ENCODE measurements at places on chromosomes 6 and 20.

- no peak for DNase-seq
Measured at GRCh38 chr6:165615636-165616035, 47.4 kb downstream of the PDE10A start.

- DNase-seq = no peak
Measured at GRCh38 chr6:145315982-145316600, 419.2 kb downstream of the EPM2A start.

DNA sequence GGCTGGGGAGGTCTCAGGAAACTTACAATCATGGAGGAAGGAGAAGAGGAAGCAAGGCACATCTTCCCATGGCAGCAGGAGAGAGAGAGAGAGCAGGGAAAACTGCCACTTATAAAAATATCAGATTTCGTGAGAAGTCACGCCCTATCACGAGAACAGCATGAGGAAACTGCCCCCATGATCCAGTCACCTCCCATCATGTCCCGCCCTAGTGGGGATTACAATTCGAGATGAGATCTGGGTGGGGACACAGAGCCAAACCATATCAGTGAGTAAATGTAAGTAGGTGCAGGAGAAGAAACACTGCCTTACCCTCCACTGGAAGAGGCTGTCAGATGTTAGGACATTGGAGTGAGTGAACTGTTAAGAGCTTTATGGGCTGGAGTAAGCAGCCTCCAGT lies 270.4 kb downstream of the TFAP2C start:
- DNase-seq = no peak

DNA sequence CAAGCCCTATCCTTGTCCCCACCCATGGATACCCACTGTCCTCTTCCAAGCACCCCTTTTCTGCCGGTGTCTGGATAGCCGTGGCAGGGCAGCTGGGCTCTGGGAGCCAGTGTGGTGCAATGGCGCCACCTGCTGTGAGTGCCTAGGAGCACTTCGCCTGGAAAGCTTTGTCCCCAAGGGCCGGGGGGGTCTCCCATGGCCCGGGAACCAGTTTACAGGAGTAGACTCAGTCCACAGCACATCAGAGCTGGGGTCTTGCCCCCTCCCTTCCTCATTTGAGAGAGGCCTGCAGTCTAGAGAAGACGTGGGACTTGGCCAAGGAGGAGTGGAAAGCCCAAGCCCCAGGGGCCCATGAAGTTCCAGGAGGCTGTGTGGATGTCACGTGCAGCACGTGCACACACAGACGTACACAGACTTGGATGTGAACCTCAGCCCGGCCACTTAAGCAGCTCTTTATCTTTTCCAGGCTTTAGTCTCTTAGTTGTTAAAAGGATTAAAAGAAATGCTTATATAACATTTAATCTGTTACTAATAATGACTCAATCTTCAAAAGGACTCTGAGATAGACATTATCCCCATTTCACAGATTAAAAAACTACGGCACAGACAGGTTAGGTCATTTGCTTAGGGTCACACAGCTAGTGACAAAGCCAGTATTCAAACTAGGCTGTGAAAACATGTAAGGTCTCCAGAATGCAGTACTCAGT lies 40.9 kb upstream of the CDH22 start:
- DNase-seq = peak; percentile 81

- no peak for DNase-seq
Measured at GRCh38 chr6:36962874-36963273, 8.3 kb downstream of the PI16 start.

- DNase-seq = no peak
Measured at GRCh38 chr20:8774412-8774811, 294.5 kb upstream of the PLCB4 start.

DNA sequence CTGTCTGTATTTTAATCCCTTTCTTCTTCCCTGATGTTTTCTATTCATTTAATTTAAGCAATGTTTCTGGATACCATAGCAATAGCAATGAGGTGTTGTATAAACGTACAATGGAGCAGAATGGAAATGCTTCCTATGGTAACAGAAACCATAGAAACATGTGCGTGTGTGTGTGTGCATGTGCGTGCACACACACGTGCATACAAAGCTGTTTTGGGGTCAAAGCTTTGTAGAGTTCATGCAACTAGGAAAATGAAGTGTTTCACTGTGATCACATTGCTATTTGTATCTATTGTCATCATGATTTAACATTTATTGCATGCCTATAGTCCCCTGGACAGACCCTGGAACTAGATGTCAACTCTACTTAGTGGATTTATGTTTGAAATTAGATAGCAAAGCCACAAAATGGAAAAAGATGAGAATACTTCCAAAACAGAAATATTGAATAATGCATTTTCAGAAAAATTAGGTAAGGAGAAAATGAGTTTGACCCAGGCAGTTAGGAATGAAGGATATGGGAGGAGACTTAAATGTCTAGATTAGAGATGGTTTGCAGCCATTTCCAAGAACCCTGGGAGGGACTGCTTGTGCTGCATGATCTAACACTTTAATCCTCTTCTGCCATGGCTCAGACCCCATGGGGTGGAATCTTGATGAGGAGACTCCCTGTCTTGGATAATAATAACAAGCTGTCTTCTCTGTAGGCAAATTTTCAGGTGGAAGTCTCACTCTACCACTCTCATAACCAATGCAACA lies 124.4 kb downstream of the TRMT11 start:
- no peak for DNase-seq

GRCh38 chr6:155183095-155183494 lies 80.7 kb upstream of the CLDN20 start:
- DNase-seq = no peak

GRCh38 chr20:20297752-20298151 lies 70.2 kb upstream of the INSM1 start:
- no peak for DNase-seq

- peak; percentile 21 for DNase-seq
Measured at GRCh38 chr20:10671919-10672623, 1.7 kb downstream of the JAG1 start.

DNA sequence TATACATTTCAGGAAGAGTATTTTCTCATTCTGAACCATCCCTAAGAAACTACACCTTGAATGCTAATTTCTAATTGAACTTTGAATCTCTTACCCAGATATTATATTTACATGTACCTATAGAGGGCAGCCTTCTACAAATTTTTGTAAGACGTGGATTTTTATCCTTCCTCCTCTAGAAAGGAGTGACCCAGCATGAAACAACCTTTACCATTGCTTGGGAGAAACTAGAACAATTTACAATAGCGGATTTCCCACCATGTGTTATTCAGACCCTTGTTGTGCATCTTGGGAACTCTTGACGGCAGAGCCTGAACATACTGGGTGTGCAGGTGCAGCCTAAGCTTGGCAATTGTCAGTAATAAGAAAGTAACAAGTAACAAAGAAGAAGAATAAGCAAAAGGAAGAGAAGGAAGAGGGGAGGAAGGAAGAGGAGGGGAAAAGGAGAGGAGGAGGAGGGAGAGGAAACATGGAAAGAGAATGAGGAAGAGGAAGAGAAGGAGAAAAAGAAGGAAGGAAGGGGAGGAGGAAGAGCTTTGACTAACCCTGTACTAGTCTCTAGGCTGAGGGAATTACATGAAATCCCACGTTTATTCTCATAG lies 10.8 kb upstream of the TAAR1 start:
- peak; percentile 46 for DNase-seq

DNA sequence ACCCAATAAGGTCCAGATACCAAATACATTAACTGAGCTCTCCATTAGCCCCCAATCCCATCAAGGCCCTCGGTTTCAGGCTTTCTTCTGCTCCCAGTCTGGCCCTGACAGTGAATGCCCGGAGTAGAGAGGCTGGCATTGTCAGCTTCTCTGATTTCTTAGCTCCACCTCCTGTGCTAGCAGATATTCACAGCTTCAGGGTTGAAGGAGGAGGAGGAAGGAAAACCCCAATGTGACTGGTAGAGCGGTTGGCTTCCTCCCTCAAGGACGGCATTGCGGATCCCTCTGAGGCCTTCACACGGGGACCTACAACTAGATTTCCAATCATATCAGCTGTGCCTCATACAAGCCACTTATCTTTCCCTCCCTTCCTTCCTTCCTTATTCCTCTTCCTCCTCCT lies 164.1 kb upstream of the SYNDIG1 start:
- DNase-seq = no peak

- no peak for DNase-seq
Measured at GRCh38 chr6:84615113-84615850, 149.1 kb downstream of the TBX18 start.

- DNase-seq = no peak
Measured at GRCh38 chr6:7439228-7439627, 49.6 kb downstream of the RIOK1 start.

DNA sequence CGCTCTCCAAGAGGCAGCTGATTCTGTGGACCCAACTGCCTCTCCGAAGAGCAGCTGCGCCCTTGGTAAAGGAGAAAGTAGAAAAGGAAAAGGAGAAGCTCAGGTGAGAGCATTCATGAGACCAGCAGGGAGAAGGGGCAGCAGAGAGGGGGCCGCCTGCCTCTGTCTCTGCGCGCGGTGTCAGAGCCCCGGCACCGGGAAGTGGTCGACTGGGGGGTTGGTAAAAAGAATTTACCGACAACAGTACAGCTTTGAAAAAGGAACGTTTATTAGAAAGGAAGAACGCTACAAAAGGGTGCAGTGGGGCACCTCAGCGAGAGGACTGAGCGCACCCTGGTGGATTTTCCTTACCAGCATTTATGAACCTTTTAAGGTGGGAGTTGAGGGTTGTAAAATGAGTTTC lies 61.9 kb downstream of the GPR6 start:
- peak; percentile 19 for DNase-seq

GRCh38 chr6:134303891-134304290 lies 14.0 kb downstream of the SGK1 start:
- no peak for DNase-seq

- DNase-seq = no peak
Measured at GRCh38 chr6:56865081-56865875, 89.6 kb upstream of the BEND6 start.

GRCh38 chr20:47765271-47765670 lies 20.0 kb downstream of the SULF2 start:
- no peak for DNase-seq

GRCh38 chr20:38017959-38018358 lies 15.3 kb downstream of the TTI1 start:
- no peak for DNase-seq

GRCh38 chr6:1812487-1812886 lies 202.8 kb downstream of the FOXC1 start:
- no peak for DNase-seq

- DNase-seq = no peak
Measured at GRCh38 chr20:6786548-6786947, 19.1 kb downstream of the BMP2 start.

- DNase-seq = no peak
Measured at GRCh38 chr6:166957087-166957804, 896 bp upstream of the RNASET2 start.

- no peak for DNase-seq
Measured at GRCh38 chr6:52132292-52132691, 44.9 kb upstream of the PKHD1 start.

DNA sequence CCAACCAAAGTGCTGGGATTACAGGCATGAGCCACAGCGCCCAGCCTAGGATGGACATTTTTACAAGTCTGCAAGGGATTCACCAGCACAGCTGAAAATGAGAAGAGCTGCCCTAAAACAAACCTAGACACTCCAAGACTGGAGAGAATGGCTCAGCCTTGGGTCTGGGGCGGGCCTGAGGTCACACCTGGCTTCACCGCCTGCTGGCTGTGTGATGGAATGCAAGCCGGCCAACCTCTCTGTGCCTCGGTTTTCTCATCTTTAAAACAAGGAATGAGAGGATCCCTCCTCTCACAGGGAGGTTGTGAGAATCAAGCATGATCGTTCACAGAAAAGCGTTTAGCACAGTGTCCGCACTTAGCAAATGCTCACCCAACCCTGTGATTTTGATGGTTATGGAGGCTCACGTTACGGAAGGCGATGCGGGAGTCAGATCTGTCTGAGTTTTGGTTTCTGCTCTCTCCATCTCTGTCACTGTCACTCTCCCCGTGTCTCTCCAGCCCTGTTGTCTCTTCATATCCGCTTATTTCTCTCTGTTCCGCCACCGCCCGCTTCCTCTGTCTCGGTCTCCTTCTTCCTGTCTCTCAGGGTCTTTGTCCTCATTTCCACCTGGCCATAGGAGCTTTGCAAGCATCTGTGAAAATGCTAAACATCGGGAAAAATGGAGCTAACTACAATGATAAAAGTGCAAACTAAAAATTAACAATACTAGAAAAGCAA lies 47.6 kb downstream of the CEBPB start:
- DNase-seq = no peak

GRCh38 chr6:11636121-11636520 lies 98.6 kb downstream of the TMEM170B start:
- DNase-seq = no peak

GRCh38 chr6:133697666-133698065 lies 191.2 kb upstream of the TCF21 start:
- no peak for DNase-seq

DNA sequence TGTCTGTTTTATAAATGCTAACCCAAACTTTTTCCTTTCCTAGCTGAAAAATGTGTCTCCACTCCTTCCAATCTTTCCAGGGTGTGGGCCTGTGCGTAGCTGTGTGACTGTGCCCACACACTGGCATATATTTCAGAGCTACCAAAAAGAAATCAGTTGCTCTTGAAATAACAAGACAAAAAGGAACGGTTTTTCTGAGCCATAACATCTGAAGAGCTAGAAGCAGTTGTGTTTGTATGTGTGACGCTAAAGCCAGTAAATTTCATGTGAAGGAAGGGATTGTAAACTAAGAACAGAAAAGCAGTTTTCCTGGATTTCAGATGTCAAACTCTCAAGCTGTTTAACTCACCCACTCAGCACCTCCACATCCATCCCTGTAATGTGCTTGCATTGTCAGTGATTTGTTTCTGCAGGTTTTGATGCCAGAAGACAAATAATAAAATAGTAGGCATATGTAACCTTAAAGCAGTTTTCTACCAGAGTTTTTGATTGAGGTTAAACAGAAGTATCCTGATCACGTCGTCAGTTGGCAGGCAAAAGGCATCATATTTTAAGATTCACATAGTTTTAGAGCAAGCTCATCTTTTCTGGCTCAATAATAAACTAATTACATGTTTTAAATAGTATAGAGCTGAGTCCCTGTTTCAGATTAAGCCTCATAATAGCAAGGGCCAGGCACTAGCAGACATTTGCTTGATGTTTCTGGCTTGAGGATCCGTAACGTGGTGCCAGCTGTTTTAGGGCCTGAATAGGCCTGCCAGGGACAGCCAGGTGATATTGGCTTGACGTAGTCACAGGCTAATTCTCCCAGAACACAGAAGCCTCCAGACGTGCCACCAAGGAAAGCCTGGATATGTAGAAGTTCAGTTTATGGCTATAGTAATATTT lies 90.9 kb downstream of the FOXO3 start:
- no peak for DNase-seq

GRCh38 chr20:42134265-42135098 lies 516.3 kb upstream of the CHD6 start:
- DNase-seq = no peak

GRCh38 chr6:54694928-54695532 lies 151.5 kb upstream of the FAM83B start:
- DNase-seq = no peak

GRCh38 chr6:144637541-144637940 lies 352.4 kb downstream of the UTRN start:
- DNase-seq = no peak

GRCh38 chr20:5119435-5120184 lies at the start of gene PCNA:
PCNA (minus strand) TSS chr20:5119958; CDS start chr20:5119798, 160 bp downstream.
- DNase-seq = peak; percentile 96
